Smooth muscle cell of the pulmonary artery (primary cell): ENCODE measurements at places on chromosomes 3 and 15. TPM values are rescaled to one million over a fixed set of nuclear protein-coding genes. Genes with fewer than 3 reads are reported as not detected.

Gene RMDN3
- total RNA-seq = 21.3 and 24.7 TPM in 2 replicates

Gene PSTPIP1
- total RNA-seq = 0.98 and 4.4 TPM in 2 replicates

Gene MINDY4B
- not detected in 2 replicates for total RNA-seq

Gene CYP8B1
- total RNA-seq = not detected in 2 replicates

Gene DPPA2
- not detected in 2 replicates for total RNA-seq

Gene ZNF385D
- total RNA-seq = 1.2 and 8.9 TPM in 2 replicates
